B cell (primary cell): ENCODE measurements at places on chromosomes 13 and 19. TPM values are rescaled to one million over a fixed set of nuclear protein-coding genes. Genes with fewer than 3 reads are reported as not detected.
A peak's percentile ranks its signal among the peaks of the same experiment; 100 is the strongest.

The SLC15A1 gene
- not detected in 2 replicates for total RNA-seq

DNA sequence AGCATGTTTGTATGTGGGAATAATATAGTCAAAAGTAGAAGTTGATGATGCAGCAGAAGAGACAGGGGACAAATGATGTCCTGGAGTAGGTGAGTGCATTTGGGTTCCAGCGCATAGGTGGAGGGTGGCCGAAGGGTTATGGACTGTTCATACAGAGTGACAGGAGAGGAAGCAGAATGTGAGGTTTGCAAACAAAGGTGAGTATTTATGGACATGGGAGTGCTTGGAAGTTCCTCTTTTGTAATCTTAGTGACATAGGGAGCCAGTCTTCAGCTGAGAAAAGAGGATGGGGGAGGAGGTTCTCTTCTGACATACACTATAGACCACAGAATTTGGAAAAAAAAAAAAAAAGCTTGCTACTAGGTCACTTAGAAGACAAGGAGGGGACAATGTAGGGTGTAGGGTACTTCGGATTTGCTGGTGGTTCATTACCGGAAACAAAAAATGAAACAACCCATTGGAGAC, 331.6 kb downstream of the DLEU7 start:
- no peaks in the 10 kb centered on the region for H3K27me3 ChIP-seq
- DNase-seq: peak; percentile 69
- no peaks in the 10 kb centered on the region for H3K36me3 ChIP-seq
- peaks cover 22% of the 10 kb centered on the region for H3K4me1 ChIP-seq
- H3K27ac ChIP-seq: peak overlapping the region; percentile 76

The ZNF723 gene
- not detected in 2 replicates for total RNA-seq

GRCh38 chr13:85536706-85537105, 262.5 kb downstream of the SLITRK6 start:
- H3K4me3 ChIP-seq: no peak overlapping the region
- H3K4me1 ChIP-seq: no peaks in the 10 kb centered on the region
- no peaks in the 10 kb centered on the region for H3K27me3 ChIP-seq
- H3K36me3 ChIP-seq: no peaks in the 10 kb centered on the region
- H3K27ac ChIP-seq: no peak overlapping the region

- no peak for DNase-seq
- H3K4me1 ChIP-seq: no peaks in the 10 kb centered on the region
- H3K27me3 ChIP-seq: peaks cover 18% of the 10 kb centered on the region
- H3K27ac ChIP-seq: no peak overlapping the region
- H3K4me3 ChIP-seq: no peak overlapping the region
These were observed 13.8 kb downstream of the COL5A3 start for GRCh38 chr19:9996541-9996940.

The PDX1 gene
- total RNA-seq: not detected in 2 replicates

GRCh38 chr13:110523180-110523579, 38.3 kb downstream of the RAB20 start:
- H3K27me3 ChIP-seq: no peaks in the 10 kb centered on the region
- no peak overlapping the region for H3K4me3 ChIP-seq
- H3K27ac ChIP-seq: no peak overlapping the region
- H3K36me3 ChIP-seq: no peaks in the 10 kb centered on the region
- no peak for DNase-seq

DNA sequence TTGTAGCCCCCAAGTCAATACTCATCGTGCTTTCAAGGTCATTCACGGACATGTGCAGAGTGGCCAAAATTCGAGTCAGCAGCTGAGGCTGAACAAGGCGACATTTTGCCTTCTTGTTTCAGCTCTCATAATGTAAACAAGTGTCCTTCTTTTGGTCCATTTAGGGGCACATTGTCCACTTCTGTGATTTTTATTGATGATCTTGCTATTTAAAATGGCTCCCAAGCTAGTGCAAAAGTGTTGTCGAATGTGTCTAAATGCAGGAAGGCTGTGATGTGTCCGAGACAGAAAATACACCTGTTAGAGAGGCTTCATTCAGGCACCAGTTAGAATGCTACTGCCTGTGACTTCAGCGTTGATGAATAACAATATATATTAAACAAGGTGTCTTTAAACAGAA, 405.9 kb downstream of the IRS2 start:
- H3K27me3 ChIP-seq: no peaks in the 10 kb centered on the region
- no peak overlapping the region for H3K4me3 ChIP-seq
- no peaks in the 10 kb centered on the region for H3K4me1 ChIP-seq

GRCh38 chr19:46408664-46409039, 4.7 kb downstream of the CCDC8 start:
- no peak overlapping the region for H3K4me3 ChIP-seq
- no peak overlapping the region for H3K27ac ChIP-seq
- no peak for DNase-seq
- H3K36me3 ChIP-seq: no peaks in the 10 kb centered on the region
- H3K27me3 ChIP-seq: peaks cover 82% of the 10 kb centered on the region
- H3K4me1 ChIP-seq: peaks cover 21% of the 10 kb centered on the region

- H3K4me1 ChIP-seq: peaks cover 30% of the 10 kb centered on the region
- H3K4me3 ChIP-seq: peak overlapping the region; percentile 77
- peak; percentile 78 for DNase-seq
- H3K27ac ChIP-seq: no peak overlapping the region
These were observed 1.9 kb upstream of the LMTK3 start for GRCh38 chr19:48513289-48514122.

DNA sequence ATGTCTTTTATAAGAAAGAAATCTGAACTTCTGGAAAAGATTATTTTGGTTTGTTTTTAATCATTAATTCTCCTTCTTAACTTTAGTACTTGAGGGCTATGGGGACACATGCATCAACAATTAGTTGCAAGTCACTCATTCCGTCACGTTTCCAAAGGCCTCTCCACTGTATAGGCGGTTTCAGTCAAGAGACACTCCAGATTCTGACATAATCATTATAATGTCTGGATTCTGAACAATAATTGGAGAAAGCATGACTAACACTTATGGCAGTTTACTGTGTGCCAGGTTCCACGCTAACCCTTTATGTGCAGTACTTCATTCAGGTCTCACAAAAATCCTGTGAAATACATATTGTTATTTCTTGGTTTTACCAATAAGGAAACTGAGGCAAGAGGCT, 71.9 kb downstream of the TNFRSF19 start:
- no peak overlapping the region for H3K4me3 ChIP-seq
- no peak overlapping the region for H3K27ac ChIP-seq
- no peaks in the 10 kb centered on the region for H3K4me1 ChIP-seq
- no peaks in the 10 kb centered on the region for H3K36me3 ChIP-seq
- no peak for DNase-seq
- no peaks in the 10 kb centered on the region for H3K27me3 ChIP-seq

DNA sequence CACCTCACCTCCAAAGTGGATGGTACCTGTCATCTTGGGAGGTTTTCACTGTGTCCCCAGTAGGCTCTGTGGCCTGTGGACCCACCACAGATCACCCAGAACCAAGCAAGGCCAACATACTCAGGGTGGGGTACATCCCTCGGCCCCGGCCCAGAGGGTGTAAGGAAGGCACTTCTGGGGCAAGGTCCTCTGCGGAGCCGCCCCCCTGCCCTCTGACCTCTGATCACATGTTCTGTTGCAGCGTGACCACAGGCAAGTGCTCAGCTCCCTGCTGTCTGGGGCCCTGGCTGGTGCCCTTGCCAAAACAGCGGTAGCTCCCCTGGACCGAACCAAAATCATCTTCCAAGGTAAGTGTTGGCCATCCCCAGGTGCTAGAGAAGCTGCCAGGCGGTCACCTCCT, 36.7 kb downstream of the TMEM161A start:
- H3K27ac ChIP-seq: no peak overlapping the region
- no peak for DNase-seq
- no peaks in the 10 kb centered on the region for H3K27me3 ChIP-seq
- no peaks in the 10 kb centered on the region for H3K36me3 ChIP-seq

The IGFL3 gene
- total RNA-seq: not detected in 2 replicates

The URAD gene
- not detected in 2 replicates for total RNA-seq

DNA sequence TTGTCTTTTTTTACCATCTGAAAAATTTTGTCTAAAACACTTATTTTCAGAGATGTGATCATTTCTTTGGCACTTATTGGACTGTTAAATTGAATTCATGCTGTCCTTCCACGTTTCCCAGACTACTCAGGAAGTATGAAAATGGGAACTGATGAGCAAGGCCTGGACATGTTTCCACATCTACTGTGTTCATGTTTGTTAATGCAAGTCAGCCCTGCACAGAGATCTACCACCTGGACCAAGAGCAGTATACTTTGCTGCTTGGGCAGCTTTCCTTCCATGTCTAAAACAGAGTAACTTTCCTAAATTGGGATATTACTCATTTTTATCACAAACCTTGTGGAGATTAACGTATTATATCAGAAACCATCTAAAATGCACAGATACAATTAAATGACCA, 687.4 kb downstream of the DIAPH3 start:
- H3K27ac ChIP-seq: no peak overlapping the region
- no peak for DNase-seq

DNA sequence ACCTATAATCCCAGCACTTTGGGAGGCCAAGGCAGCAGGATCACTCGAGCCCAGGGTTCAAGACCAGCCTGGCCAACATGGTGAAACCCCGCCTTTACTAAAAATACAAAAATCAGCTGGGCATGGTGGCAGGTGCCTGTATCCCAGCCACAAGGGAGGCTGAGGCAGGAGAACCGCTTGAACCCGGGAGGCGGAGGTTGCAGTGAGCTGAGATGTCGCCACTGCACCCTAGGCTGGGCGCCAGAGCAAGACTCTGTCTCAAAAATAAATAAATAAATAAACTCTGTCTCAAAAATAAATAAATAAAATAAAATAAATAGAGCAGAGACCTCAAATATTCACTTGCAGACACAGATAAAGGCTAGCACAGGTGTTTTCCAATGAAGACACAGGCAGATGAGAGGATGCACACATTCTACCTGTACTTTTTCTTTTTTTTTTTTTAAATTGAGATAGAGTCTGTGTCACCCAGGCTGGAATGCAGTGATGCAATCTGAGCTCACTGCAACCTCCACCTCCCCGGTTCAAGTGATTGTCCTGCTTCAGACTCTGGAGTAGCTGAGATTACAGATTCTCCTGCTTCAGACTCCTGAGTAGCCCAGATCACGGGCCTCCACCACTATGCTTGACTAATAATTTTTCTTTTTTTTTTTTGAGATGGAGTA, 2.7 kb upstream of the RPS16 start:
- DNase-seq: no peak
- no peaks in the 10 kb centered on the region for H3K27me3 ChIP-seq
- peaks cover 28% of the 10 kb centered on the region for H3K4me1 ChIP-seq
- no peak overlapping the region for H3K27ac ChIP-seq
- H3K36me3 ChIP-seq: peaks cover 15% of the 10 kb centered on the region

- peaks cover 4% of the 10 kb centered on the region for H3K4me1 ChIP-seq
- no peak overlapping the region for H3K27ac ChIP-seq
- H3K27me3 ChIP-seq: no peaks in the 10 kb centered on the region
- H3K36me3 ChIP-seq: peaks cover 1% of the 10 kb centered on the region
- no peak overlapping the region for H3K4me3 ChIP-seq
- no peak for DNase-seq
These were observed 44.7 kb downstream of the DHRS12 start for GRCh38 chr13:51759240-51759639.

GRCh38 chr13:73433890-73434289, 375.1 kb downstream of the KLF5 start:
- H3K36me3 ChIP-seq: no peaks in the 10 kb centered on the region
- H3K27ac ChIP-seq: no peak overlapping the region
- no peaks in the 10 kb centered on the region for H3K4me1 ChIP-seq

The STRN4 gene
- 102 and 112 TPM in 2 replicates for total RNA-seq

DNA sequence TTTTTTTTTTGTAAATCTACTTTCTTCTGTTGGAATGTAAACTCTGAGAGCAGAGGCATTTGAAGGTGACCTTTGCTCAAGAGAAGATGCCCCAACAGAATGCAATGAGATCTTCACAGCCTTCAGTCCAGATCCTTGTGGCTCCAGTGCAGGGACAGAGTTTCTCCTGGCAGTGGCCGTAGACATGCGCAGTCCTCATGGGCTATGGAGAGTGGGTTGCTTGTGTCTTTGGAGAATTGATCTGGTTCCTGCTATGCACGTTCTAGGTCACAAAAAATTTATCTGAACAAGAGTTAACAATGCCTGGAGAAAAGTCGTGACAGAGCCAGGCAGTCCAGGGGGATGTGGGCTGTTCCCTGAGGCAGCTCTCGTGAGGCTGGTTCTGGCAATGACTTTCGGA, 30.1 kb downstream of the TMEM255B start:
- DNase-seq: no peak
- no peaks in the 10 kb centered on the region for H3K4me1 ChIP-seq
- H3K36me3 ChIP-seq: no peaks in the 10 kb centered on the region
- no peak overlapping the region for H3K4me3 ChIP-seq

DNA sequence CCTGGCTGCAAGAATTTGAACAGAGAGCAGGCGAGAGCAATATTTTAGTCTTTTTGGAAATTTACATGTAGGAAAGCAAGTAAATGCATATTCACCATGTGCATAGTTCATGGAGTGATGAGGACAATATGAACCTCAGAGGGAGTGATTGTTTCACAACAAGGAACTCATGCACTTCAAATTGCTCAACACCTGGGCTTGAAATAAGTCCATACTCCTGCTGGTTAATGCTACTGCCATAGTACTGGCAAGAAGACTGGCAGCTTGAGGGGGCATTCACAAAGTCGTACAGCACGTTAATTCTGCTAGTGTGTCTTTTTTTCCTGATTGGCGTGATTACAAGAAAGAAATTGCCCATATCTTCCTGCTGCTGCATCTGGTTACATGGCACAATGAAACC, 267.6 kb downstream of the PCDH17 start:
- H3K27me3 ChIP-seq: no peaks in the 10 kb centered on the region
- H3K4me3 ChIP-seq: no peak overlapping the region
- no peak for DNase-seq
- no peak overlapping the region for H3K27ac ChIP-seq
- no peaks in the 10 kb centered on the region for H3K4me1 ChIP-seq

GRCh38 chr13:39692660-39693438, 37.4 kb downstream of the COG6 start:
- peaks cover 7% of the 10 kb centered on the region for H3K4me1 ChIP-seq
- H3K36me3 ChIP-seq: no peaks in the 10 kb centered on the region
- no peak overlapping the region for H3K27ac ChIP-seq
- no peak overlapping the region for H3K4me3 ChIP-seq

GRCh38 chr13:56393549-56393948, 747.2 kb upstream of the PRR20A start:
- H3K36me3 ChIP-seq: no peaks in the 10 kb centered on the region
- H3K4me1 ChIP-seq: no peaks in the 10 kb centered on the region
- H3K4me3 ChIP-seq: no peak overlapping the region
- no peak for DNase-seq
- H3K27ac ChIP-seq: no peak overlapping the region
- no peaks in the 10 kb centered on the region for H3K27me3 ChIP-seq

DNA sequence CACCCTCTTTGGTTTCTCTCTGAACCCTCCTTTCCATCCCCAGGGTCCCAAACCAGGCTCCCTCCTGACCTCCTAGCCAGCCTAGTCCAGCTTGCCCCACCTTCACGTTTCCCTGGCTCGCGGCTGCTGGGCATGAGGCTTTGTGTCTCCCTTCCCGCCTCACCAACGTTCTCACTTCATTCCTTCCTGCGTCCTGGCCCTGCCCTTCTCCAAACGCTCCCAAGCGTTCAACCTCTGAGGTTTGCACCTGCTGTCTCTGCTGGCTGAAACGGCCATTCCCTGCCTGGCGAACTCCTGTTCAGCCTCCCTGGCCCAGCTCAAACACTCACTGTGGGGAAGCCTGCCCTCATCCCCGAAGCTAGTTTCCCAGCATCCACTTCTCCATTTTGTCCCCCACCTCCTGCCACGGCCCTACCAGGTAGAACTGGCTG, 12.4 kb downstream of the EPS8L1 start:
- no peak overlapping the region for H3K4me3 ChIP-seq
- H3K4me1 ChIP-seq: peaks cover 24% of the 10 kb centered on the region
- no peaks in the 10 kb centered on the region for H3K27me3 ChIP-seq
- DNase-seq: no peak
- no peak overlapping the region for H3K27ac ChIP-seq
